ENCODE measurements at places on chromosomes 3 and 15.

GRCh38 chr3:53242155-53242554, 13.7 kb downstream of the TKT start:
- DNase-seq: peak; percentile 80

DNA sequence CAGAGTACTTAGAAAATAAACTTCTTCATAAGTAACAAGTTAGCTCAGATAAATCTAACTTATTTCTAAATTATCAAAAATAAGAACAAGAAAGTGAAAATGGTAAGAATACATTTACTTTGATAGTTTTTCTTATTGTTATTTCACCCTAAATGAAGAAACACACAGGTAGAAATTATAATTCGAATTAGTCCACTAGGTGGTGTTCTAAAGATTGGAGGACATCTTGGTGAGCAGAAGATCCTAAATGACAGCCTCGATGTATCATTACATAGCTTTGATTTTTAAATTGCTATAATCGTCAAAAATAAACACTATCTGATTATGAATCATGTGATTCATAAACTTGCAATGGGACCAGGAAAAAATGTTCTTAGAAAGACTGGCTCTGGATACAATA, 280.8 kb upstream of the UBE2E2 start:
- DNase-seq: peak; percentile 13

GRCh38 chr3:66863205-66864111, 134.6 kb upstream of the KBTBD8 start:
- no peak for DNase-seq

GRCh38 chr3:140022066-140022770, 87.2 kb downstream of the CLSTN2 start:
- DNase-seq: no peak

- no peak for DNase-seq
These were observed 100.9 kb downstream of the MYO5A start for GRCh38 chr15:52427804-52428203.

GRCh38 chr15:90231028-90232017, 2.4 kb downstream of the CIB1 start:
- no peak for DNase-seq

DNA sequence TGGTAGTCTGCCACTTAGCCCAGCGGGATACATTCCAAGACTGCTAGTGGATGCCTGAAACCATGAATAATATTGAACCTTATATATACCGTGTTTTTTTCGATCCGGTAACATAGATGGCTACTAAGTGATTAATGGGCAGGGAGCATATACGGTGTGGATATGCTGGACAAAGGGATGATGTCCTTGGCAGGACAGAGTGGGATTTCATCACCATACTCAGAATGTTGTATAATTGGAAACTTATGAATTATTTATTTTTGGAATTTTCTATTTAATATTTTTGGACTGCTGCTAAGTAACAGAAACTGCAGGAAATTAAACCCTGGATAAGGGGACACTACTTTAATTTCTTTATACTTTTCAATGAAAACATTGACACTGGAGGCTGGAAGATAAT, 53.2 kb downstream of the ASTE1 start:
- no peak for DNase-seq

DNA sequence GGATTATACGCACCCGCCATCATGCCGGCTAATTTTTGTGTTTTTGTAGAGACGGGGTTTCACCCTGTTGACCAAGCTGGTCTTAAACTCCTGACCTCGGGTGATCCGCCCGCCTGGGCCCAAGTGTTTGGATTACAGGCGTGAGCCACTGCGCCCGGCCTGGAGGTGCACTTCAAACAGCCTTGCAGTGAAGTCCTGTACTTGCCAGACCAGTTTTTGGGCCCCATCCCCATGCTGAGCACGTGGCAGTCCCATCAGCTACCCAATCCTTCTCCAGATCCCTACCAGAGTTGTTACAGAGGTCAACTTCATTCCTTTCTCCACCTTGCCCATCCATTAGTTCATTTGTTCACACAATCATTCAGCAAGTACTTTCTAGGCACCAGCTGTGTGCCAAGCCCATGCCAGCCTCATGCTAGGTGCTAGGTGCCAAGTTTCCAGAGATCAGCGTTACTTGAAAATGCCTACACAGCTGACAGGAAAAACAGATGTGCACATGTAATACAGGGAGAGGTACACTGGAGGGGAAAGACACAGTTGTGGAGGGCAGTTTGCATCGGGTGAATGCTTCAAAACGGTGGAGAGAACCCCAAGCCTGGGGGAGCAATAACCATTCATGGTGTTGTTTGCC, 2.2 kb downstream of the DNAH1 start:
- DNase-seq: no peak

DNA sequence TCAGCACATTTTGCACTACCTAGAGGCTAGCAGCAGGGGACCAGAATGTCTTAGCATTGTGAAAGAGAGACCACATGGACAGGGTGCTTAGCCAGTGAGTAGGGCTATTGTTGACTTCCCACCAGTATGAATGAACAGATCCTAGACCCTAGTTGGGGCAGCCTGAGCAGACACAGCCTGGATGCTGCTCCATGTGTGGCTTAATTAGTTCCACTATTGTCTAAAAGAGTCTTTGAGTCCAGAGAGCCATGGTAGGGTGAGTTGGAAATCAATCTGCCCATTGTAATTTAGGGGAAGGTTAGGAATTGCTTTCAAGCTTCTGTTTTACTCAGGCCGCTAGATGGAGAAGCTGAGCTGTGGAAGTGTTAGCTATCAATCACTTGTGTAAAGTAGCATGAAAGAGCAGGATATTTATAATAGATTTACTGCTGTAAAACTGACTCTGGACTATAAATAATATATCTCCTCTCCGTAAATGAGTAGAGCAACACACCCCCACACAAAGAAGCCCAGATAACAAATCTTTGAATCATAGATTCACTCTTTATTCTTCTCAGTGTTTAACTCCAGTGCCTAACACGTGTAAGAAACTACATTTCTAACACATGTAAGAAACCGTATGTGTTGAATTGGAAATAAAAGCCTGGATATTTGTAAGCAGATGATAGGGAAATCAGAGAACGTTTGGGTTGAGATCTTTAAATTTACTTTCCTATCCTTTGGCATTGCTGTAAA, 4.1 kb upstream of the GCSAM start:
- peak; percentile 67 for DNase-seq

GRCh38 chr3:138139691-138140090, 7.5 kb upstream of the A4GNT start:
- no peak for DNase-seq

DNA sequence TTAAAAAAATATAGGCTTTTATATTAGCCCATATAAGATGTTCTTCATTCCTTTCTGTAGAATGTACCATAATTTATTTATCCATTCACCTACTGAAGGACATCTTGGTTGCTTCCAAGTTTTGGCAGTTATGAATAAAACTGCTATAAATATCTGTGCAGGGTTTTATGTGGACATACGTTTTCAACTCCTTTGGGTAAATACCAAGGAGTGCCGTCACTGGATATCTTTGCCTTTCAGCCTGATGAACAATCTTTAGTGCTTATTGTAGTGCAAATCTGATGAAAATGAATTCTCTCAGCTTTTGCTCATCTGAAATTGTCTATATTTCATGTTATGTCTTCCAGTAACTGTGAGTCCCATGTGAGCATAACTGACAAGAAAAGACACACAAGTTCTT, 26.6 kb upstream of the BLM start:
- DNase-seq: no peak

GRCh38 chr3:97983933-97984491, 11.8 kb upstream of the RIOX2 start:
- DNase-seq: no peak

DNA sequence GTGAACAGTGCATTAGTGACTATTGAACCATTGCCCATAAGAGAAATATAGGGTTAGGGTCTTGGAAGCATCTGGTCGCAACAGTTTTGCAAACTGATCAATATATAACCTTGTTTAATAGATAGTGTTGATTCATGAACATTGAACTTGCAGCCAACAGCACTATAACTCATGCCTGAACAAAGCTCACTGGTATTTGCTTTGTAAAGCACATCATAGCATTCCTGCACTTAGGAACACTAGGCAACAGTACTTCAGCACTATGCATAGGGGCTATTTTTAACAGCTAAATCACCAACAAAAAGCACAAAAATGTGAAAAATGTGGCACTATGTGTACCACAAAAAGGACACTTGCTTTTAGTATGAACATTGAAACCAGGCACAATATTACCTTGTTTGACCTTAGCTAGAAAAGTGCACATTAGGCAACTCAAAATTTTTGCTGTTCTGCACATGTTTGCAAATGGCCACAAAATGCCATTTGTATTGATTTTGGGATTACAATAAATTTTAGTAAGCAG, 68.0 kb downstream of the OXNAD1 start:
- DNase-seq: no peak

- DNase-seq: no peak
These were observed 297 bp downstream of the PRC1 start for GRCh38 chr15:90994059-90994416.

- no peak for DNase-seq
These were observed 119.5 kb downstream of the STAG1 start for GRCh38 chr3:136632625-136633081.
